Temporal lobe (tissue), 4 donors: ENCODE measurements at places on chromosomes 3 and 15. TPM values are rescaled to one million over a fixed set of nuclear protein-coding genes. Genes with fewer than 3 reads are reported as not detected.

The MKRN2OS gene
- total RNA-seq: not detected

The NANOGP8 gene
- total RNA-seq: 0.25 TPM

The CHRNA3 gene
- under 0.01 TPM for total RNA-seq

The BSN gene
- total RNA-seq: 14.3 TPM

The CCR3 gene
- not detected for total RNA-seq
